ENCODE measurements at places on chromosomes 4 and X.

DNA sequence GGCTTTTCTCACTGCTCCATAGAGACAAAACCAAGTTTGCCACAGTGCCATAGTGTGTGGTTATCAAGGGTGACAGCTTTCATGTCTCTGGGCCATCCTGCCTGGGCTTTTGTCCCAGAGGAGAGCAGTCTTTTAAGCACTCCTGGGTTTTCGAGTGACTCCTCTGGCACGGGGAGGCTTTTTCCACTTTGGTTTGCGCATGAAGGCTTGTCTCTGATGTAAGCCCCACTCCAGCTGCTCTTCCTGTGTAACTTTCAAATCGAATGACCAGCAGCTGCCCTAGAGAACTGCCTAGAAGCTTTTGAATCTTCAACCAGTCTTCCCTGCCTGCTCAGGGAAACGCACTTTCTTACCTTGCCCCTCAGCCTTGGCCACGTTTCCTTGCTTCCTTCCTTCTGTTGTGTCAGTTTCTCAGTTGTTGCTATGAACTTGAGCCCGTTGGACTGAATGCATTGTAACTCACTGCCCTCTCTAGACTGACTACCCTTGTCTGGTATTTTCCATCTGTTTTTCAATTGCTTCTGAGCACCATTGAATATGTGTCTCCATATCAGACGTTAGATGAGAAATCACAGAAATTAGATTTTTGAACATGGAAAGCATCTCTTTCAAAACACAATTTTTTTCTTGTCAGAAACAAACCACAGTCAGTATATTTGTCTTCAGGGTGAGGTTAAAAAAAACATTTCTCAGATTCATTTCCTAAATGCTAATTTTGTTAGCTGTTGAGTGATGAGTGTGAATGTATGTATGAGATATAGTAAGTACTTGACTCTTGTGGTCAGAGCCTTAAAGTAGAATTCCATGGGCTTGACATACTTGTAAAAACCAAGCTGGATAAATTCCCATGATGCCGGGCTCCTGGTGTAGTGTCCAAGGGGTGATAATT, 45.3 kb downstream of the SLC9A6 start:
- no peak for DNase-seq

- DNase-seq = no peak
Observed at GRCh38 chr4:25113915-25114904, 46.0 kb downstream of the SEPSECS start.

- no peak for DNase-seq
Observed at GRCh38 chr4:3238721-3239120, 10.2 kb upstream of the MSANTD1 start.

- peak; percentile 37 for DNase-seq
Observed at GRCh38 chrX:39149761-39150160, 348.5 kb downstream of the MID1IP1 start.

- no peak for DNase-seq
Observed at GRCh38 chr4:21248331-21248730, 548.1 kb downstream of the PACRGL start.

GRCh38 chrX:23694606-23695005, 27.3 kb downstream of the PRDX4 start:
- no peak for DNase-seq

- no peak for DNase-seq
Observed at GRCh38 chrX:65642914-65643491, 24.5 kb upstream of the MSN start.

DNA sequence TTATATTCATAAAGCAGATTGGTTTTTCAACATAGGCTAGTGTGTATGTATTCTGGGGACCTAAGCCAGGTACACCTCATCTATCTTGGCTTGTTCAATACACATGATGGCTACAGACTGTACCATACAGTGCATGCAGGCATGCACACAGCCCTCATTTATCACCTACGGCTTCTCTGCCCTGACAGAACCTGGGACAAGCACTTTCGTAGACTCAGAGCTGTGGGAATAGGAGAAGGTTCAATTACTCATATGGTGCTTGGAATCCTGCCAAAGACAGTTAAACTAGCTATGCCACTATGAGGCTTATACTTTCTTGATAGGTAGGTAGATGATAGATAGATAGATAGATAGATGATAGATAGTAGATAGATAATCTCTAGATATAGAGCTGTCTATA, 457.2 kb downstream of the GALNTL6 start:
- no peak for DNase-seq

GRCh38 chrX:105191878-105192277, 28.6 kb downstream of the TEX13A start:
- no peak for DNase-seq
